ENCODE measurements at places on chromosomes 6 and 20. TPM values are rescaled to one million over a fixed set of nuclear protein-coding genes. Genes with fewer than 3 reads are reported as not detected.

DNA sequence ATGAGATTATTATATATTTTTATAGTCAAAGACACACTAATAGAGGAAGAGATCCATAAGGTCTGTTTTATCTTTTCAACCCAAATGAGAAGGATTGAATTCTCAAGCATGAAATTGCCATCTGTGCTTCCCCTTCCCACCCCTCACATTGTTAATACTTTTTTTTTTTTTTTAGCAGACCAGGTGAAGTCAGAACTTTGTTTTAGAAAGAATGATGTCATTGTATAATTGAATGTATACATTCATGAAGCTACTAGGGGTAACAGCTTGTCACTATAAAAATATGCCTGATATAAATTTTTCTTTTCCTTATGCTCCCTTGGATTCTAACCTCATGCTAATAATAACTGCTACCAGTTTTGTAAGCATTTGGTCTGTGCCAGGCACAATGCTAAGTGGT lies 88.9 kb downstream of the TFAP2B start:
- H3K4me1 ChIP-seq = no peaks in the 10 kb centered on the region
- H3K27ac ChIP-seq = no peak overlapping the region
- no peak overlapping the region for H3K4me3 ChIP-seq
- H3K36me3 ChIP-seq = no peaks in the 10 kb centered on the region
- H3K27me3 ChIP-seq = no peaks in the 10 kb centered on the region
- no peak for DNase-seq

DNA sequence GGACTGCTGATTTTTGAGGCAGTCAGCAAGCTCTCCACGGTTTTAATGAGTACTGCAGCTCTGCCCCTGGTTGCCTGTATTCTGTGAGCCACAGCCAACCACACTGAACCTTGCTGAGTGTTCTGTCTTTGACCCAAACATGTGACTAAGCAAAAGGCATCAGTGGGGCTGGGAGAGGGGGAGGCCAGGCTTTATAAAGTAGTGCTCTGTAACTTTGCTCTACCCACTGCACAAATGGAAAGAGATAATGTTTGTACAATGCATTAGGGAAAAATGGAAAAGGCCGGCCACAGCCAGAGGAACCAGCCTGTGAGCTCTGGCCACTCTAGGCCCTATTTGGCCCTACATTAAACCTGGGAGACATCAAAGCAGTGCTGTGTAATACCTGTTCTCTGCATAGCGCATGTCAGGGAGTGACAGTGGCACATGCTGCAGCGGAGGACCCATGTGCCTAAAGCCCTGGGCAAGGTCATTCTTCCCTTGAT lies 22.0 kb downstream of the KLHL31 start:
- H3K27ac ChIP-seq = no peak overlapping the region
- H3K4me1 ChIP-seq = no peaks in the 10 kb centered on the region
- H3K4me3 ChIP-seq = no peak overlapping the region
- no peaks in the 10 kb centered on the region for H3K27me3 ChIP-seq
- no peak for DNase-seq

GRCh38 chr6:42118162-42119001 lies 24.0 kb downstream of the C6orf132 start:
- peaks cover 3% of the 10 kb centered on the region for H3K4me1 ChIP-seq
- no peak overlapping the region for H3K4me3 ChIP-seq
- DNase-seq = no peak
- H3K27me3 ChIP-seq = no peaks in the 10 kb centered on the region
- H3K27ac ChIP-seq = no peak overlapping the region

ARMC2 gene
- total RNA-seq = 22.5 TPM

DNA sequence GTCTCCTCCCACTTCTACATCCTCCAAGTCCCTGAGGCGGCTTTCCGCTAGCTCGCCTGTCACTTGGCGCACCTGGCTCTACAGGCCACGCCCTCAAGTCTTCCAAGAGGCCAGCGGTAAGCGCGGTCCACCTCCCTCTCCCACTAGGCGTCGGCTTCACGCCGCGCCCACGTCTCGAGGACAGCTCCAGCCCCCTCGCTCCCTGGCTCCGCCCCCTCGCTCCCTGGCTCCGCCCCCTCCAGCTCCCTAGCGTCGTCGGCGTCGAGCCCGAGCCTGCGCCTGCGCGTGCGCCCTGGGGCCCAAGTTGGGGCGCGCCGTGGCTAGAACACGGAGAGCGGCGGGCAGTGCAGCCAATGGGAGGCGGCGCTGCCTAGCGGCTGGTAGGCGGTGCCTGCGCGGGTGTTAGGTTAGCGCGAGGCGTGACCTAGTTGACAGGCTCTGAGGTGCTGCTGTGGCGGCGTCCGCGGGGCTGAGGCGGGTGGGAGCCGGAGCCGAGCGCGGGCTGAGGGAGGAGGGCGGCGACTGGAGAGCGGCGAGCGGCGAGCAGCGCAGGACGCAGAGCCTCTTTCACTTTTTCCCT lies at the start of gene MACROD2:
Gene MACROD2, plus strand, starts transcription at position 431 of the 580 bp plus-strand sequence.
- H3K4me3 ChIP-seq = peak within 1 kb of the TSS; percentile 75
- no peaks in the 10 kb centered on the region for H3K36me3 ChIP-seq
- peak; percentile 34 for DNase-seq
- H3K27ac ChIP-seq = no peak within 1 kb of the TSS
- H3K27me3 ChIP-seq = no peaks in the 10 kb centered on the region

- H3K27ac ChIP-seq = no peak overlapping the region
- H3K4me3 ChIP-seq = no peak overlapping the region
- no peaks in the 10 kb centered on the region for H3K36me3 ChIP-seq
- no peak for DNase-seq
Observed at GRCh38 chr20:16241911-16242310, 331.3 kb downstream of the KIF16B start.
